Activated CD8-positive, alpha-beta memory T cell treated with anti-CD3 and anti-CD28 coated beads for 36 hours (primary cell): ENCODE measurements at places on chromosomes 4 and X. TPM values are rescaled to one million over a fixed set of nuclear protein-coding genes. Genes with fewer than 3 reads are reported as not detected.

The PLXNB3 gene
- 0.48 TPM for total RNA-seq

The MUC7 gene
- total RNA-seq: not detected

The SLC16A2 gene
- 1.4 TPM for total RNA-seq

The MAGEA6 gene
- not detected for total RNA-seq

The UGT2B10 gene
- total RNA-seq: not detected

The C4orf50 gene
- 0.19 TPM for total RNA-seq

The POU4F2 gene
- not detected for total RNA-seq

The TEX13D gene
- total RNA-seq: 0.23 TPM

The VSIG1 gene
- 0.67 TPM for total RNA-seq

The TMEM47 gene
- total RNA-seq: not detected

The TMEM35A gene
- not detected for total RNA-seq

The LEF1 gene
- 48.5 TPM for total RNA-seq

The CXCR3 gene
- 63.0 TPM for total RNA-seq

The CXCL8 gene
- total RNA-seq: 0.30 TPM

The FGG gene
- not detected for total RNA-seq

The RTL5 gene
- 0.42 TPM for total RNA-seq

The NXF2B gene
- total RNA-seq: not detected

The RAB41 gene
- not detected for total RNA-seq

The CT83 gene
- not detected for total RNA-seq

The MID1 gene
- total RNA-seq: 0.08 TPM

The HPSE gene
- 7.6 TPM for total RNA-seq

The SMIM43 gene
- total RNA-seq: not detected

The MAGEA12 gene
- total RNA-seq: not detected

The CENPVL3 gene
- 0.23 TPM for total RNA-seq

The EGFL6 gene
- 1.1 TPM for total RNA-seq

The ADAMTS3 gene
- 0.02 TPM for total RNA-seq

The STATH gene
- total RNA-seq: not detected

The VCX3A gene
- total RNA-seq: not detected

The CNKSR2 gene
- total RNA-seq: 4.8 TPM

The TRPC3 gene
- 0.48 TPM for total RNA-seq

The IGFBP7 gene
- not detected for total RNA-seq

The PDE5A gene
- total RNA-seq: 0.21 TPM

The PLK4 gene
- total RNA-seq: 40.5 TPM

The DKC1 gene
- 203 TPM for total RNA-seq

The F8A2 gene
- total RNA-seq: not detected

The CLCN4 gene
- total RNA-seq: 0.04 TPM

The PABPC1L2B gene
- total RNA-seq: not detected

The RAP2C gene
- total RNA-seq: 28.1 TPM

The FANCB gene
- 12.2 TPM for total RNA-seq

The LRIT3 gene
- total RNA-seq: 0.17 TPM

The CSAG1 gene
- not detected for total RNA-seq

The BEX3 gene
- total RNA-seq: 13.0 TPM

The XAGE3 gene
- total RNA-seq: not detected

The GLRA2 gene
- not detected for total RNA-seq
